ENCODE measurements at places on chromosomes 7 and 10.

- no peak for DNase-seq
Observed at GRCh38 chr10:79007018-79007417, 61.7 kb upstream of the ZMIZ1 start.

GRCh38 chr10:110867807-110868465 lies 3.8 kb upstream of the PDCD4 start:
- no peak for DNase-seq

GRCh38 chr10:64658528-64658927 lies 1137.3 kb downstream of the REEP3 start:
- no peak for DNase-seq

GRCh38 chr10:79982861-79983260 lies 34.0 kb upstream of the SFTPD start:
- no peak for DNase-seq

GRCh38 chr10:55063811-55064210 lies 262.8 kb upstream of the PCDH15 start:
- peak; percentile 7 for DNase-seq

GRCh38 chr7:30166155-30166840 lies 31.5 kb downstream of the MTURN start:
- no peak for DNase-seq

DNA sequence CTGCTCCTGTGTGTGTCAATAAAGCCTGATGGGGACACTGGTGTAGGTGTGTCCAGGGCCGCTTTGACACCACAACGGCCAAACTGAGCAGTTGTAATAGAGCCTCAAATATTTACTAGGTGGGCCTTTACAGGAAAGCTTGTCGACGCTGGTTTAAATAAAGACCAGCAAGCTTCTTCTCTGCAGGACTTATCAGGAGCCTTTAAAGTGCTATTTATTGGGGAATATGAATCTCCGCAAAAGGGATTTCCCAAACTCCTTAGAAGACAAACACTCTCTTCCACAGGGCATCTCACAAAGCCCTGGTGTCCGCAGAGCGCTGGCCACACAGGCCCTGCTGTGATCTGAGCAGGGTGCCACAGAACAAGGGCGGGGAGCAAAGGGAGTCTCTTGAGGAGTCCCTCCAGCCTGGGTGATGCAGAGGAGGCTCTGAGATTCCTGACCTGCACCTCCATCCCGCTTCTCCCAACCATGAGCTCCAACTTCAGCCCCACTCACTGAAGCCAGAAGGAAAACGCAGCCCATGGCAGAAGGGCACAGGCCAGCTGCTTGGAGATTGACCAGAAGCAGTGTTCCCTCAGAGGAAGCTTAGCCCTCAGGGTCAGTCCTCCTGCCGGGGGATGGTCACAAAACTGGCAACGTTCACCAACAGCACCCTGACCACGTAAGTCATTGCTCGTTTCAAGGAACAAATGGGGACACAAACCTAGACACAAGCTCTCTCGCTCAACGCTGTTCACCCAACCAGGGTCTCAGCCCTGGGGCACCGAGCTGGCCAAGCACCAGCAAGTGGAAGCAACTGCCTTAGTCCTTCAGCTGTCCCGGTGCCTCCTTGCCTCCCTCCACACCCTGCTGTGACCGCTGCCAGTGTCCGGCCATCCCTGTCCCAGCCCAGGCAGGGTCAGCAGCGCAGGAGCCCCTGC lies 129.5 kb downstream of the OAT start:
- DNase-seq: peak; percentile 75

GRCh38 chr10:104809288-104810090 lies 168.4 kb downstream of the SORCS3 start:
- no peak for DNase-seq

DNA sequence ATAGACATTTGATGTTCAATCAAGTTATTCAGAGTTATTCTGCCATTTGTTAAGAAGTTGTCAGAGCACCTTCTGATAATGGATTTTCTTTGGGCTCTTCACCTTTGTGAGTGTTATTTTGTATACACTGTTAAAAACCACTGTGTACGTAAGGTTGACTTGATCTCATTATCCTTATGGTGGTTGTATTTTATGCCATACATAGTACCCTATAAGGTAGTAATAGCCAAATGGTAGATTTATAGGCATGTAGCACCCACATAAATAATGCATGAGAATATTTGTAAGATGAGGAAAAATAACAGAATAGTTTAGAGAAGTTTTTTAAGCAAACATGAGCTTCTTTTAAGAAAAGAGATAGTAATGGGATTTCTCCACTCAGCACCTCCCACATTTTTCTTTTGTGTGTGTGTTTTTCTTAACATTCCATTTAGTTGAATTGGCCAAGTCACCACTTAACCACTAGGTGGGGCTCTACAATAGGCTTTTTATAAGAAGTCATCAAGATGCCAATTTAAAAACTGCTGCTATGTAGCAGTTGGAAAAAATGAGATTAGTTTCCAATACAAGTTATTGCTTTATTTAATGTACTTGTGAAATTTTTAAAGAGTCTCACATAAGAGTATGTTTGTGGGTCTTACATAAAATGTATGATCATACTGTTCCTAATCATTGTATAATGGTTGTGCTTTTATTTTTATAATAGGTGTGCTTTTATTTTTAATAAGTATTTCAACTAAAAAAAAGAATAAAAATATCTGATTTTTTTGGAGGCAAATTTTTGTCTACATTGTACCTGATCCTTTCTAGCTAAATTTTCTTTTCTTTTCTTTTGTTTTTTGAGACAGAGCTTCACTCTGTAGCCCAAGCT lies 41.1 kb upstream of the STMP1 start:
- no peak for DNase-seq

GRCh38 chr7:148650232-148650858 lies 48.4 kb upstream of the CUL1 start:
- no peak for DNase-seq

DNA sequence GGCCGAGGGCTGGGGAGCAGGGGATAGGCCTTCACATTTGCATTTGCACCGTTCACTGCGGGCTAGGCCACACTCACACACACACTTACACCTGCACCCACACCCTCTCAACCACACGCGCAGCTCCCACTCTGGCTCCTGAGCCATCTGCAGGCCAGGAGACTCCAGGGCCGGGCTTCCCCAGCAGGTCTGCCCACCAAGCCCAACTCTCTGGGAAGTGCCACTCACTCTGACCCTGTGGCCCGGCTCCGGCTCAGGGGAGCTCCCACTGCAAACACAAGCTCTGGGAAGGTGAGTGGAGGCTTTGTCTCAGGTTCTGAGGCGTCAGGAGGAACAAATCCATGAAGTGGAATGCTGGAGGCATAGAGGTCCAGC lies 157.9 kb downstream of the NRF1 start:
- no peak for DNase-seq

DNA sequence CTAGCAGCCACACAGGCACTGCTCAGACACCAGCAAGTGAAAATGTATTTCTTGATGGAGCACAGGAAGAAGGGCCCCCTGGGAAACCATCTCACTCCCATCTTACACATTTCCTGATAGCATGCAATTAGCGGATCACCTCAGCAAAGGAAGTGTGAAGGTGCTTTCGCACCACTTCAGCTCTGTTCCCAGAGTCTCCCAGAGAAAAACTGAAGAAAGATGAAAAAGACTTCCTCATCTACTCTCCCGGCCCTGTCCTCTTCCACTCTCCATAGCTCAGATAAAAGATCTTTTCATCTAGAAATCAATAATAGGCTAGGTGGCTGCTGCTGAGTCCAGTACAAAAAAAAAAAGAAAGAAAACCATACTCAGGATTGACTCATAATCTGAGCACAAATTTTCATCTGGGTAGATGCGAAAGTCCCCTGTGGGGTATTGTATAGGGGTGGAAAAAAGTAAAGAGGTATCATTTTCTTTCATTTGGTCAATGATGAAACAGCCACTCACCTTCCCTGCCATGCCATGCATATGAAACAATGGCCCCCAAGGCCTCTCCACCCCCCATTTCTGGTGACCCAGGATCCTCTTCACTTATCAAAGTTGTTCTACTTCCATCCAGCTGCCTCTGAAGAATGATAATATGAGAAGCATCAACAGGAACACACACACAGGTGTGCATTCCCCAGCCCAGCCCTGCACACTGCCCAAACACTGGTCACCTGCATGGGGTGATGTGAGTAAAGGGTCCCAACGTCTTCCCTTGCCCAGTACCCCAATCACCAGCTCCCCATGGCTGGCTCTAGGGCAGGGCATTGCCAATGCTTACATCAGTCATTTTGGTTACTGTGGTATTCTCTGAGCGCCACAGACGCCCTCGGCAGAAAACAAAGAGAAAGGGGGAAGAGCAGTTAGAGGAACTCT lies 48.8 kb upstream of the DGKI start:
- no peak for DNase-seq

- no peak for DNase-seq
Observed at GRCh38 chr10:114288424-114289095, 49.5 kb downstream of the VWA2 start.

Data from left lung (tissue), 14 donors.